ENCODE measurements at places on chromosomes 5 and 9.
A peak's percentile ranks its signal among the peaks of the same experiment; 100 is the strongest.

GRCh38 chr5:157362982-157363381 is 97.0 kb upstream of the NIPAL4 start:
- no peak for DNase-seq

DNA sequence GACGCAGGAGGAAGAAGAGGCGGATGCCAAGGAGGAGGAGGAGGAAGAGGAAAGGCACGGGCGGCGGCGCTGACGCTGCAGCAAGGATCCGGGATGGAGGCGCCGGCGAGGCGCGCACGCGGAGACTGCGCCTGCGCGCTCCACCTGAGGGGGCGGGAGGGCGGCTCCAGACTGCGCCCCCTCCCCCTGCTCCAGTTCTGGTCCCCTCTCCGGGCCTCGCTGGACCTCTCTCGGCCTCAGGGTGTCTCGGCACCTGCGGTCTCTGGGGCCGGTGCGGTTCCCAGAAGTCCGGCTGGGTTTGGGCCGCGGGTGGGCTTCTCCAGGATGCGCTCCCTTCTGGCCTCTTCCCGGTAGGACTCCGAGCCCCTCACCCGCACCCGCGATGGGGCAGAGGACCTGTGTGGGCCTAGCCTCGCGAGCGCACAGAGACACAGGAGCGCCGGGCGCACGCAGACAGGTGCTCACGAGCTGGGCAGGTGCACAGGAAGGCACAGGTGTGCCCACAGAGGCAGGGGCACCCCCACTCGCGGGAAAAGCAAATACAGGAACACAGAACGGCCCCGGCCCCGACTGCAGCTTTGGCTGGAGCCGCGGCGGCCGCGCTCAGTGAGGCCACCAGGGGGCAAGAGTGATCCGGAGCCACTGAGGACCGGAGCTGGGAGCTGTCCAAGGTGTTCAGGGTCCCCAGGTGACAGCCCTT is at the start of gene NPDC1:
Gene NPDC1, minus strand, starts transcription at position 90 of the 700 bp plus-strand sequence. CDS start 188 bp downstream, outside the sequence.
- peak; percentile 82 for DNase-seq

DNA sequence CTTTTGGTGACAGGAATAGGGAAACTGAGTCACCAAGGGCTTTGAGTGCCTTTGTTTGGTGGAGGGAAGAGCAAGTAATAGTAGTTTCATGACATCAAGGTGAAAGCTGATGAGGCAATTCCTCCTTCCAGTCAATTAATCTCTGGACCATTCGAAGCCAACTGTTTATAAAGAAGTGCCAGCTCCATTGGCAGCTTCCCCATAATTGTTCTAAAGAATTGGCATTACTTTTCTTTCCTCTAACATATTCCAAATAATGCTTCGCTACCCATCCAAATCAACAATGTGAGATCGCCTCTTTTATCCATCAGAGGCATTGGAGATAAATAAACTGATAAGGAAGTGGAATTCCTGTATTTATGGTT is 132.4 kb downstream of the NPR3 start:
- DNase-seq, result no peak

GRCh38 chr9:110334183-110334582 is 3.5 kb downstream of the TXNDC8 start:
- DNase-seq, result no peak

DNA sequence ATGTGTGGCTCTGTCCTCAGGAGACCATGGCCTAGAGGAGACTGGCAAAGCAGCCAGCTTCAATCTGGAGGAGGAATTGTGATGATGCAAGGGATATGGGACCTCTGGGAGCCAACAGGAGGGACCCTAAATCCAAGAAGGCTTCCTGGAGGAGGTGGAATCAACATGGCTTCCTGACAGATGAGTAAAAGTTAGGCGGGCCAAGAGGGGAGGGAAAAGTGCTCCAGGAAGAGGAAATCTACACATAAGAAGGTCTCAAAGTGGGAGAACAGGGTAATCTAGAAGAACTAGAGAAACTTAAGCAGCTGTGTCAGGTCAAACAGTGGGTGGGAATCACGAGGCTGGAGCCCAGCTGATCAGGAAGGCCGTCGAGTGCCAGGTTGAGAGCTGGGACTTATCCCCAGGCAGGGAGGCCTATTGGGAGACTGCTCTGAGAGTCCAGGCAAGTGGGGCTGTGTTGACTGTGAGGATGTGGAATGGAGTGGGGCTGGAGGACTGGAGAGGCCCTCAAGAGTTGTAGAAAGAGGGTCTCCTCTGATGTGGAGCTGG is 119.1 kb downstream of the C9orf50 start:
- DNase-seq, result no peak

GRCh38 chr5:67221487-67222242 is 25.1 kb upstream of the CD180 start:
- DNase-seq, result no peak

DNA sequence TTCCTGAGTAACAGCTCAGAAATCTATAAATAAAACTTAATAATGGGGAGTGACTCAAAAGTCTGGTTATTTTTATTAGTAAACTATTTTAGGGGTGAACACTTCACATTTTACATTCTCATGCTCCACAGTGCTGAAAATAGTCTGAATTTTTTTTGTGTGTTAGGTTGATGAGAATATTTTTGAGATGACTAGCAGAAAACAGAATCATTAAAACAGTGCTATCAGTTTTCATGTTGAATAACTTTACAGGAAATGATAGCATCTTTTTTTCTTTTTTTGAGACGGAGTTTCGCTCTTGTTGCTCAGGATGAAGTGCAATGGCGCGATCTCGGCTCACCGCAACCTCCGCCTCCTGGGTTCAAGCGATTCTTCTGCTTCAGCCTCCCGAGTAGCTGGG is 60.3 kb downstream of the TMC1 start:
- DNase-seq, result no peak

GRCh38 chr9:121182989-121183388 is 18.7 kb downstream of the RAB14 start:
- no peak for DNase-seq

- DNase-seq, result no peak
Measured at GRCh38 chr9:77810047-77810446, 161.9 kb upstream of the GNA14 start.

DNA sequence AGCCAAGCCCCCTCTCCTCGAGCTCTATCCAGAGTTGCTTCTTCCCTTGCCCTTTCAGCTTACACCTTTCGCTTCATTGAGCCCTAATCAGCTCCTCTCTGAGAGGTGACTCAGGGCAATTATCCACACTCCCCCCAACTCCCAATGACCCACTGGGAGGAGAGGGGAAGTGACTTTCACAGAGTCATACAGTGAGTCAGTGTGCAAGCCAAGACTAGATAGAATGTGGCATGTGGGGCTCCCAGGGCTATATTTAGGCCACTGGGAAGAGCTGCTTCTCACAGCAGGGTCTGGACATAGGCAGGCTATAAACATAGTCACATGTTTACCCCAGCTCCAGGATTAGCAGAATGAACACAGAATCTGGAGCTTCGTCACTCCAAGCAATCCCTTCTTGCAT is 57.4 kb downstream of the NRG2 start:
- DNase-seq, result no peak

- DNase-seq, result no peak
Measured at GRCh38 chr5:134127376-134127861, 12.9 kb downstream of the TCF7 start.

GRCh38 chr9:26292943-26293342 is 599.7 kb downstream of the CAAP1 start:
- no peak for DNase-seq
